Parietal lobe (tissue), 2 donors: ENCODE measurements at places on chromosomes 3 and 15. TPM values are rescaled to one million over a fixed set of nuclear protein-coding genes. Genes with fewer than 3 reads are reported as not detected.

Gene VEPH1
- total RNA-seq: 15.7 TPM

Gene GABRR3
- total RNA-seq: not detected

Gene HIGD2B
- not detected for total RNA-seq

Gene LRRC2
- total RNA-seq: 5.9 TPM
